ENCODE measurements at places on chromosomes 6 and 20. TPM values are rescaled to one million over a fixed set of nuclear protein-coding genes. Genes with fewer than 3 reads are reported as not detected.

DNA sequence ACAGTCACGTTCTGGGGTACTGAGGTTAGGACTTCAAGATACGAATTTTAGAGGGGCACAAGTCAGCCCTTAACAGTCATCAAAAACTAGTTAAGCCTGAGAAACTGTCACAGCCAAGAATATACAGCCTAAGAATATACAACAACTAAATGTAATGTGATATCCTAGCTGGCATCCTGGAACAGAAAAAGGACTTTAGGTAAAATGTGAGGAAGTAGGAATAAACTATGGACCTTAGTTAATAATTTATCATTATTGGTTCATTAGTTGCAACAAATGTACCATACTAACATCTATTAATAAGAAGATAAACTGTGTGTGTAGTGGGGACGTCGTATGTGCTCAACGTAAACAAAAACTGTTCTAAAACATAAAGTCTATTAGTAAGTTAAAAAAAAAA, 1.1 kb downstream of the PNISR start:
- DNase-seq = no peak

DNA sequence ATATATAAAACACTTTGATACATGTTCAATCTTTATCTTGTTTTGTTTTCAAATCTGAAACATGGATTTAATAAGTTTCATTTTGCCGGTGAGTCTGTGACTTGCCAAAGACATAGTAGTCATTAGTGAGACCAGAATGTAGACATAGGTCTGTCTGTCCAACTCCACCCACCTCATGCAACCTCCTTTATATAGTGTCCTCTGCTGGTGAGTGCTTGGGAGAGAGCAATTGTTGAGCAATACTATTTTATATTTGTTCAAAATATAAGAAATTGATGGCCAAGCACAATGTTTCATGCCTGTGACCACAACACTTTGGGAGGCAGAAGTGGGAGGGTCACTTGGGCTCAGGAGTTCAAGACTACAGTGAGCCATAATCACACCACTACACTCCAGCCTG, 10.8 kb upstream of the LY86 start:
- DNase-seq = no peak

- DNase-seq = no peak
Observed at GRCh38 chr6:43200541-43200940, 18.5 kb downstream of the CUL9 start.

DNA sequence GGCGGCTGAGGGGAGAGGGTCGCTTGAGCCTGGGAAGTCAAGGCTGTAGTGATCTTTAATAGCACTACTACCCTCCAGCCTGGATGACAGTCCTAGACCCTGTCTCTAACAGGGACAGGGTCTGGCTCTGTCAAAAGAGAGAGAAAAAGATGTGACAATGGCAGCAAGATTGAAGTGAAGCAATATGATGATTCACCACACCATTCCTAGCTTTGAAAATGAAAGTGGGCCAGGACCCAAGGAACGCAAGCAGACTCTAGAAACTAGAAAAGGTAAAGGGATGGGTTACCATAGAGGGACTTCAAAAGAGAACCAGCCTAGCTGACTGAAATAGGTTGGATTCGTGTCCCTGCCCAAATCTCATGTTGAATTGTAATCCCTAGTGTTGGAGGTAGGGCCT, 426.9 kb downstream of the HTR1B start:
- DNase-seq = no peak

DNA sequence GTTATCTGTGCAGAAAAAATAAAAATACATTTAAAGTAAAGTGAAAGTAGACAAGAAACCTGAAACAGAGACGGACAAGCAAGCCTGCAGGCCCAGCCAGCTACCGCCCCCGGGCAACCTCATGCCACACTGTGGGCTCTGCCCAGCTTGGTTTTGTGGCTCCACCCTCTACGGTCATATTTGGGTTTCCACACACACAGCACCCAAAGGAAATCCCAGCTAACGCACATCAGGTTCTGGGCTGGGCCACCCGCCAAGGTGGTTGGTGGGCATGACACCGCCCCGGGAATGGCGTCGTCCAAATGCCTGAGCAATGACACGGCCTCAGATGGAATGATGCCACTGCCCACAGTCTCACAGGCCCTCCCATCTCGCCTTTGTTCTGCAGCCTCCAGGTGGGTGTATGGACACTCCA, 22.9 kb downstream of the FAM110A start:
- peak; percentile 98 for DNase-seq

DNA sequence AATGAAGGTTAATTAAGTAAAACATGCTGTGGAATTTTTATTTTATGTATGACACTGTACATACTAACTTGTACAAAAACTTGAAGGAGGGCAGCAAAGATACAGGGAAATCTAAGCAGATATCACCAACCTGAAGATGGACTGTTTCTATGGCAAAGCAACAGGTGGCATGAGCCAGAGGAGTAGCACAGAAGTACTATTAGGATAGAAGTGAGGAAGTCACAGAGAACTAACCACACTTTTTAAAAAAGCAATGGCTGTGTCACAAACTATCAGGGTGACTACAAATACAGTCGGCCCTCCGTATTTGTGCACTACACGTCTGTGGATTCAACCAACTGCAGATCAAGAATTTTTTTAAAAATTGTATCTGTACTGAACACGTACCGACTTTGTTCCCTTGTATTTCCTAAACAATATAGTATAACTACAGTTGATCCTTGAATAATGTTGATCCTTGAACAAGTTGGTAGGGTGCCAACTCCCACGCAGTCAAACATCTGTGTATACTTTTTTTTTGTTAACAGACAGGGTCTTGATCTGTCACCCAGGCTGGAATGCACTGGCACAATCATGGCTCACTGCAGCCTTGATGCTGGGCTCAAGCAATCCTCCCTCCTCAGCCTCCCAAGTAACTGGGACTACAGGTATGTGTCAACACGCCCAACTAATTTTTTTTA, 61.0 kb downstream of the NUDT3 start:
- no peak for DNase-seq

DNA sequence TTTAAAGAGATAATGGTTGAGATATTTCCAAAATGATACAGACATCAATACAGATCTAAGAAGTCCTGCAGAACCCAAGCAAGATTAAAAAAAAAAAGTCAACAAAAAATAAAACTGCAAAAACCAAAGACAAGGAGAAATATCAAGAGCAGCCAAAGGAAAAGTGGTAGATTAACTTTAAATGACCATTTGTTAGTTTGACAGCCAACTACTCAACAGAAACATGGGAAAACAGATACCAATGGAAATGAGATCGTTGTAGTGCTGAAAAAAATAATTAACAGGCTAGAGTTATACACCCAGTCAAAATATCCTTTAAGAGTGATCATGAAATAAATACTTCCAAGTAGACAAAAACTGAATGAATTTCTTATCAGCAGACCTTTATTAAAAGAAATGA, 10.5 kb upstream of the APMAP start:
- DNase-seq = no peak

TBXT gene
- not detected for total RNA-seq

DNA sequence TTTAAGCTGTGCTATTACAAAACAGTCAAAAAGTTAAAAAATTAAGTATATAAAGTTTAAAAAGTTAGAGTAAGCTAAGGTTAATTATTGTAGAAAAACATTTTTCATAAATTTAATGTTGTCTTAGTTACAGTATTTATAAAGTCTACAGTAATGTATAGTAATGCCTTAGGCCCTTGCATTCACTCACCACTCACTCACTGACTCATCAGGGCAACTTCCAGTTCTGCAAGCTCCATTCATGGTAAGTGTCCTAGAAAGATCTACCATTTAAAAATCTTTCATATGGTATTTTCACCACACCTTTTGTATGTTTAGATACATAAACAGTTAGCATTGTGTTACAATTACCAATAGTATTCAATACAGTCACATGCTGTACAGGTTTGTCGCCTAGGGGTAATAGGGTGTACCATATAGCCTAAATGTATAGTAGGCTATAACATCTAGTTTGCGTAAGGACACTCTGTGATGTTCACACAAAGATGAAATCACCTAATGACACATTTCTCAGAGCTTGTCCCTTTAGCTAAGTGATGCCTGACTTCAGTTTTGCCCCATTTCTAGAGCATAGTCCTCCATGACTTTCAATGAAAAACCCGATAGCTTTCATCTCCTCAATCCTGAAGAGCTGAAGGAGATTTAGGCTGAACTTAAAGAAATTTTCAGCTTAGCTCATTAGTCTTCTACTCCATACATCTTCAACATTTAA, 14.9 kb upstream of the HLA-DRA start:
- DNase-seq = no peak

DNA sequence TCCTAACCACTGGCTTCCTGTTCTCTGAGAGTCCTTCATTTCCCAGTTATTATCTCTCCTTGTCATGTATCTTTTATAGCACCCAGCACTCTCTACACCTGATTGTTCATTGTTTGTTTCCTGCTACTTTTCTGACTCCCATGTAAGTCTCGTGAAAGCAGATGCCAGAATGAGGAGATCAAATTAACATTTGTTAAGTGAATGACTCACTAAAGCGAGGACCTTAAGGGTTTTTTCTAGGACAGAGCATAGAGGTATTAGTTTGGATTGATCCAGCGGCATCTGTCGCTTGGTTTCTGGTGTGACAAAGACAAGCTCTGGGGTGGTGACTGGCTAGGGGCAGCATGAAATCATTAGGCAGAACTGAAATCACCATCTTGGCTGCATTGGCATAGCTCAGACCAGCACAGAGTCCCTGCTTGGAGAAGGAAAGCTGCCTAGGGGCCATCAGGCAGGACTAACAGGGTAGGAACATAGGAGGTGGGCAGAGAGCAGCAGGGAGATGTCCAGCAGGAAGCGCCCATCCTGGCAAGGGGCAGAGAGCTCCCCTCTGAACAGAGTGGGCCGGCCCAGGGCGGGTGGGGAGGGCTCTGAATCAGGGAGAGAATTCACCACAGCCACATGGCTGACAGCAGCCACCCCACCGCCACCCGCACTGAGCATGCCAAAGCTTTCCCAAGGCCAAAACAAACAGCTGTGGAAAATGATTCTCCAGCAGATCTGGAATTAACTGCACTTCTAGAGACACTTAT, 97.1 kb upstream of the CEP85L start:
- DNase-seq = peak; percentile 77

SCRT2 gene
- total RNA-seq = not detected

GRCh38 chr6:155676346-155676745, 220.7 kb upstream of the NOX3 start:
- no peak for DNase-seq

Measured in HT1080 (cell line).